ENCODE measurements at places on chromosomes 4 and X.

DNA sequence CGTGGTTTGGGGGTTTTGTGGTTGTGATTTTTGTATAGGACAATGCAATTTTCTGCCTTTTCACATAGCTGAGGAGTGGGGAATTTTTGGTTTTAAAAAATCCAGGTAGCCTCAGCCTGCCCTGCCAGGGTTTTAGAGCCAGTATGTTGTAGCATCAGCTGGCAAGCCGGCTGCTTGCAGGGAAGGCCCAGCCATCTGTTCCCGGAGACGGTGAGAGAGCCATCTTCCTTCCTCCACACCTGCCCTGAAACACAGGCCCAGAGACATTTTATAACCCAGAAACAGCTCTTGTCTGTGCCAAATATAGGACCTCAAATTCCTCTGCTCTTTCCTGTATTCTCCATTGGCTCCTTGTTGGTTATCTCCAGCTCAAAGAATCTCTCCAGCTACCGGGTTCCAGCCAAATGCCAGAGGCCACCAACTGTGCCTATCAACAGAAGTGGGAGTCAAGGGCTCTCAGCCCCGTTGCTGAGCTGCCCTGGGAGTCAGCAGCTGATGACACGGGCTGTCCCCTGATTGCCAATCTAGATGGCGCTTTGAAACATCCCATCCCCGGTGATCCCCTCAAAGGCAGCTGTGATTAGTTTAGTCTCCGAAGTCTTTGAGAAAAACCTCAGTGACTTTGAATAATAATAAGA is 595.2 kb downstream of the MID1IP1 start:
- no peak for DNase-seq

GRCh38 chr4:42282081-42282901 is 115.0 kb upstream of the SHISA3 start:
- no peak for DNase-seq

GRCh38 chr4:38856524-38857337 is at the start of gene TLR6:
TSS of gene TLR6 (minus strand) at chr4:38856817. CDS start at chr4:38829473, 27,344 bp downstream.
- peak; percentile 1 for DNase-seq

DNA sequence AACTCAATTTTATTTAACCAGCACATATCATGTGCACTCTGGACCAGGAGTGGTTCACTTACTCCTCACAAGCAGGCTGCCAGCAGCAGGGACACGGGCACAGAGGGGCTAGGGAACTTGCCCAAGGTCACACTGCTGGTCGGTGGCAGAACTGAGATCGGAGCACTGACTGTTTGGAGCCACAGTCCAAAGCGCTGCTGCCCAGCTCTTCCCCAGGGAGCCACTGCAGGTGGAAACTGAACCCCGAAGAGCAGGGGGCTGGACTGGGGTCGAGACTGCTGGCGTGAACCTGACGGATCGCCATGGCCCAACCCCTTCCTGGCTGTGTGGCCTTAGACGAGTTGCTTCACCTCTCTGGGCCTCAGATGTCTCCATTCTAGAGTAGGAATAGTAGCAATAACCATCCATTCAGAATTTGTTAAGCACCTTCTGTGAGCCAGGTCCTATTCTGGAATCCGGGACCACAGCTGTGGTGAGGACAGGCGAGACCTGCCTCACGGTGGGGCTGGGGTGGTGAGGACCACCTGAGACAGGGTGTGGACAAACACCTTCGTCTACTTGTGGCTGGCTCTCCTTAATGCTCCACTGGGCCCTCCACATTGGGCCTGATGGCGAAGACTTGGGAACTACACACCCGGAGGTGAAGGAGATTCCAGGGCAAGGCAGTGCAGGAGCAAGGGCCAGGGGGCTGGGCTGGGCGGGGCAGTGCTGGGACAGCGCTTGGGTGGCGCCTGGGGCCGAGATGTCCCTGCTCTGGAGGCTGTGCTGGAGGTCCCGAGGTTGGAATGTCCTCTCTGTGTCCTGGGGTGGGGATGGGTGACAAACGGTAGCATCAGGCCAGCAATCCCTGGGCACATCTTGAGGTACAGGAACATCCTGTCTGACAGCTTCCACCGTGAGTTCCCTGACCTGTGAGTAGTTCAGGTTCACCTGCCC is 32.0 kb upstream of the KIAA0232 start:
- DNase-seq: no peak

GRCh38 chr4:123617791-123618190 is 221.2 kb downstream of the SPRY1 start:
- DNase-seq: no peak

DNA sequence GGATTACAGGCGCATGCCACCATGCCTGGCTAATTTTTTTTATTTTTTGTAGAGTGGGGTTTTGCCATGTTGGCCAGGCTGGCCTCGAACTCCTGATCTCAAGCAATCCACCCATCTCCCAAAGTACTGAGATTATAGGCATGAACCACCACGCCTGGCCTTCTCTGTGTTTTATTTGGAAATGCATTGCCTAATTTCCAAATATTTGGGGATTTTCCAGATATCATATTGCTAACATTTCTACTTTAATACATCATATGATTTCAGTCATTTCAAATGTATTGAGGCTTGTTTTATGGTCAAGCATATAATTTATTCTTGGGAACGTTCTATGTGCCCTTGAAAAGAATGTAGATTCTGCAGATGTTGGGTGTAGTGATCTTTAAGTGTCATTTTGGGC is 38.8 kb downstream of the FGF2 start:
- DNase-seq: no peak

- DNase-seq: no peak
Observed at GRCh38 chr4:113404841-113405240, 355.4 kb downstream of the ANK2 start.

DNA sequence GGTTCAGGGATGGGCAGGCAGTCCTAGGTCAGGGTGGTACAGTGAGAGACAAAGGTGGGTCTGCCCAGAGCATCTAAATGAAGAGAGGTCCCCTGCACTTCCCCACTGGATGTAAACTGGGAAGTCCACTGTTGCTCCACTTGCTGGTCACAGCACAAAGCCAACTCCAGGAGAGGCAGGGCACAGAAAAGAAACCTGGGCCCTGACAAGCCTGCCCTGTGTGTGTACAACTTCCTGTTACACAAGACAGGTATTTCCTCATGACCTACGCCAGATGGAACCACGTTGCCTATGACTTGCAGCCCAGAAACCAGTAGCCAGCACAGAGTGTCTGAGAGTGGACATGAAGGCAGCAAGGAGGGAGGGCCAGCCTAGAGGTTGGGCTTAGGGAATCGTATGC is 161.8 kb downstream of the SH3KBP1 start:
- no peak for DNase-seq

DNA sequence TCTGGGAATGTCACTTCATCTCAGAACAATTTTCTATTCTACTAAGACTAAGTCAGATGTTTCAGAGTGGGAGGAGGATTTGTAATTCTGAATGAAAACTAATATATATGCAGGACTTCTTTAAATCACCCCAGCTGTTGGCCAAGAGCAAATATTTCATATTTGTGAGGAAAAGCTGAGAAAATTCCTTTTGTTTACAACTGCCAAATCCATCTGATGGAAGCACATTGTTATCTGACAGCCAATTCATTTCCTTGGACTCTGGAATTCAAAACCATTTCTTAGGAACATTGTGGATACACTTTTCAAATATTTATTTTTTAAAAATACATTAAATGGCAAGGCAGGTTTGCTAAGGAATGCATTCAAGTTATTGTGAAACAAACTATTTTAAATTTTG is 8.0 kb downstream of the SLIT2 start:
- DNase-seq: no peak

- DNase-seq: no peak
Observed at GRCh38 chrX:106249706-106250379, 81.7 kb downstream of the PWWP3B start.

- DNase-seq: no peak
Observed at GRCh38 chr4:104446431-104447278, 48.0 kb downstream of the CXXC4 start.

DNA sequence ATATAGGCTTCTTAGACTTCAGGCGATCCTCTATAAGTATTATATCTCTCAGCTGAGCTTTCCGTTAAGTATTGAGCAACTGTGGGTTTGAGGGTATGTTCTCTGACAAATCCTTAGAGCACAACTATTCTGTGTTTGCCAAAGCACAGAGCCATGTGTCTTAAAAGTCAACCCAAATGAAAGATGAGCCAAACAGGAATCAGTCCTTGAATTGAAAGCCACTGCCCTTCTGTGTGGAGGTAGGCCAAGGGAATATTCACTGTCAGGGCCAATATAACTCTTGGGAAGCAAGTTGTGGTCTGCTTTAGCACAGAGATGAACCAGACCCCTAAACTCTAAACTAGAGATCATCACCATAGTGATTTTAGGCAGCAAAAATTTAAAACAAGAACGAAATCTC is 164.0 kb downstream of the STAG2 start:
- no peak for DNase-seq

DNA sequence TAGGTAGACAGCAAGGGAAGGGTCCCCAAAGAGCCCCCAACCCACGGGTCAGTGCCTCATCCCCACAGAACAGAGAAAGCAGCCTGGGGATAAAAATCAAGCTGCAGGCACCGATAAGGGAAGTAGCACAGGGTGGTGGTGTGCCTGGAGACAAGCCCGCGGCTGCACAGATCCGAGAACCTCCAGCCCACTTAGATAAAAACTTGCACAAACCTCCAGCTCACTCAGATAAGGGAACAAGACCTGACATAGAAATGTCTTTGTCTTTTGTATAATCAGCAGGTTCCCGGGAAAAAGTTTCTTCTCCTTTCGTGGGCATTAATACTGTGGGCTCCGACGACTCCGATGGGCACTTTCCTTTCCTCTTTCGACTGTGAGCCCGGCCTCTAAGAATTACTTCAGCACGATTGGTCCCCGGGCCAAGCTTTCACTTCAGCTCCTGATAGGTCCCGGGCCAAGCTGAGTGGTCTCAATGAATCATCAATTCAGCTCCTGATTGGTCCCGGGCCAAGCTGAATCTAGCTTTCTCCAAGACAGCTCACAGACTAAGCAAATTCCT is 32.4 kb downstream of the PRDX4 start:
- DNase-seq: no peak

- DNase-seq: no peak
Observed at GRCh38 chr4:173287486-173287885, 46.7 kb downstream of the HMGB2 start.

GRCh38 chrX:13404364-13404763 is 84.5 kb upstream of the ATXN3L start:
- DNase-seq: no peak

DNA sequence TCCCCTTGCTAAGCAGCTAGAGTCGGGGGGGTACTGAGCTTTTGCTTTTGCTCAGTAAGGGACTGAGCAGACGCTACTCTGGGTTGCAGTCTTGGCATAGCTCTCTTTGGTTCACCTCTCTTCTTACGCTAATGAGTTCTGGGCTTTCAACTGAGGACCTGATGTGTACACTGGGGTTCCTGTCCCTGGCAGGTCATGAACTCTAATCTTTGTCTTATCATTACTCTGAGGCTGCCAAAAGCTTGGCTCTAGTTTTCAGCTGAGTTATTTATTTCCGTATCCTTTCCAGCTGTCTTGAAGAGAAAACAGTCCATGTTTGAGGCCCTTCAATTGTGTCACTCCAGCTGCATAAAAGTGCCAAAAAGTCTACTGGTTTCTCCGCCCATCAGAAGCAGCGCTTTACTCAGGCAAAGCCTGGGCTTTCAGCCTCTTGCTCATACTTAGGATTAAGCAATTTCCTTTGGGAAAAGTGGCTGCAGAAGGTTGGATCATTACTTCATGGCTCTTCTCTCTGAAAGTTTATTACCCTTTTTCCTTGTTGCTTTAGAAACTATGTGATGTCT is 121.0 kb upstream of the STOX2 start:
- DNase-seq: no peak

- DNase-seq: no peak
Observed at GRCh38 chr4:88775529-88775928, 77.9 kb upstream of the NAP1L5 start.

- DNase-seq: no peak
Observed at GRCh38 chrX:109818976-109819375, 85.9 kb upstream of the ACSL4 start.
